Progenitor cell of endocrine pancreas (in vitro differentiated cells): ENCODE measurements at places on chromosomes 11 and 22.

DNA sequence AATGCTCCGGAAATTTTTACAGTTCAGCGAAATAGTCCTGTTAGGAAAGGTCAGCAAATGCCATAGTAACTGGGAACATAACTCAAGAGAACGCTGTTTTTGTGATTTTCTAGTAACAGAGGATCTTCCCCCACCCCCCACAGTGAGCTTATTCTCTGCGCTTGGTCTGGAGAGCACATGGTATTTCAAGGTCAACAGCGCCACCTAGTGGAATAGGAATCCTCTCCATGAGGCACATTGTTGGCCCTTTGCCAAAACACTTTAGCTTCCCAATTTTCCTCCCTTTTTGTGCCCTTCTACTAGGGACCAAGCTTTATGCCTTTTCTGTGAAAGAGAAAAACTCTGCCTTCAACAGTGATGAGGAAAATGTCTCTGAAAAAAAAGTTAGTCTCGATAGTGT lies 13.2 kb upstream of the OR4C12 start:
- DNase-seq: no peak

DNA sequence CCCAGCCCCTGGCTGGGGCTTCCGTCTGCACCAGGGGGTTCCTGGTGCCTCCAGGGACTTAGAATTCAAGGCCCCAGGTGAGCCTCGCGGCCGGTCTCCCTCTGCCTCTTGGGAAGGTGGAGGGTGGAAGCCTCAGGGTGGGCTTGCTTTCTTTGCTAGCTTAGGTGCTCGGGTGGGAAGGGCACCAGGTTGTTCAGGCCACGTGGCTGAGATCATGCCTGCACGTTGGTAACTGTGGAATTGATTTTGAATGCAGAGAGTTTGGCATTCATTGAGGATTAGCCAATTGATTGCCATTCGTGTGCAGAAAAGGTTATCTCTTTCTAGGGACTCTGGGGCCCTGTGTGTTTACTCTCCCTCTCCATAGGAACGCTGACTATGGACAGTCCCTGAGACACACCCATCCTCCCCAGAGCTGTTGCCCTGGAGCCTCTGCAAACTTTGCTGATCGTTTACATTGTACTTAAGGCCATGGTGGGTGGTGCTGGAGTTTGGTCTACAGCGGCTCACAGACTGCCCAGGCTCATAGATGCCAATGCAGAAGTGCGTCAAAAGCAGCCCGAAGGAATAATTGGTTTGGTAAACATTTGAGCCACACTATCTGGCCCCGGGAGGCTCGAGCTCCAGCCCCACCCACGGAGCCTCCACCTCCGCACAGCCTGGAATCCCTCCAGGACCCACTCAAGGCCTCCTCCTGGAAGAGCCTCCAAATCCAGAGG lies 1457.7 kb downstream of the BRD1 start:
- no peak for DNase-seq

DNA sequence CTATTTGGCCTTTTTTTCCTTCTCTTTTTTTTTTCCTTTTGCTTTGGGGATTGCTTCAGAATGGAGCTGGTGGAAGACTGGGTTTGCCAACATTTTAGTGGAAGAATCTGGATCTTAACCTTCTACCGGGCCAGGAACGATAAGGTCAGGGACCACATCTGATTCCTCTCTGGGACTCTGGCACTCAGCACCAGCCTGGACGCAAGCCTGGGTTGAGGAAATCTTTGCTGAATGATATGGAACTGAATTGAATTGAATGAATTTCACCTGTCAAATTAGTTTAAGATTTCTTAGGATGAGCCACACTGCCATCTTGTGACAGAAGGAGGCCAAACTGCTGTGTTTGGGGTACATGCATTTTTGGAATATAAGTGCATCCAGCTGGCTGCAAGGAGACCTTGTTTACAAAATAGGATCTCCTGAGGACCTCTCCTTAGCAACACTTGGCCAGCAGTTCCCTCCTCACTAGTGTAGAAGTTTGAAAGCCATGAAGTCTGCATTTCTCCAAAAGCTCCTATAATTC lies 30.4 kb downstream of the TPBGL start:
- DNase-seq: no peak

- no peak for DNase-seq
Measured at GRCh38 chr11:70580036-70580805, 181.9 kb downstream of the CTTN start.

DNA sequence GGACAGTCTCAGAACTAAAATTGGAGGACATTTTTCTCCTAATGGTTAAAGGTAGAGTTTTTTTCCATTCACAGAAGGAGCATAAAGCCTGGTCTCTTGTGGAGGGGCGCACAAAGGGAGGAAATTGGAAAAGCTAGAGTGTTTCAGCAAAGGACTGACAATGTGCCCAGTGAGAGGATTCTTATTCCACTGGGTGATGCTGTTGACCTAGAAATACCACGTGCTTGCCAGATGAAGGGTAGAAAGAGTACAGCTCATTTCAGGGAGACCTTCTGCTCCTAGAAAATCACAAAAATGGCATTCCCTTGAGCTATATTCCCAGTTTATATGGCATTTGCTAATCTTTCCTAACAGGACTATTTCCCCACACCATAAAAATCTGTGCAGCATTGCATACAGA lies 21.1 kb downstream of the MS4A6E start:
- DNase-seq: no peak

- DNase-seq: no peak
Measured at GRCh38 chr11:88051396-88051795, 123.8 kb downstream of the RAB38 start.

GRCh38 chr11:119409731-119410130 lies 13.2 kb downstream of the THY1 start:
- no peak for DNase-seq

GRCh38 chr11:41309716-41310115 lies 149.7 kb downstream of the LRRC4C start:
- DNase-seq: no peak

- DNase-seq: no peak
Measured at GRCh38 chr11:27002838-27003237, 8.9 kb downstream of the FIBIN start.

- no peak for DNase-seq
Measured at GRCh38 chr11:92941676-92942571, 27.5 kb upstream of the MTNR1B start.

GRCh38 chr22:23278883-23279675 lies 98.8 kb downstream of the BCR start:
- no peak for DNase-seq

DNA sequence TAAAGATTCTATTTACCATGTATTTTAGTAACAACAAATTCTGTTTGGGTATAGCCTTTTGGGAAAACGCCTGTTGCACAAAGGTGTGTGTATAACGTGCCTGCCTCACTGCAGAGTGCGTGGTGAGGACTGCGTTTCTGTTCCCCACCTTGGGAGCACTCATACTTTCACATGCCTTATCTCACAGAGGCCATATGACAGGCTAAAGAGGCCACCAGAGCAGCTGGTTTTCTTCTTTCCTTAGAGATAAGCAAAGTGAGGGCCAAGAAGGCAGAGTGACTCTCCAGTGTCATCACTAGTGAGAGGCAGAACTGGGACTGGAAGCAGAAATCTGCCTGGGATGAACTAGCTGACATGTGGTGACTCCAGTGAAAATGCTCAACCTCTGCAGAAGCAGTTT lies 369.2 kb upstream of the NARS2 start:
- DNase-seq: no peak

- DNase-seq: no peak
Measured at GRCh38 chr22:19610518-19611253, 86.5 kb upstream of the CLDN5 start.
